ENCODE measurements at places on chromosomes 3 and 15. TPM values are rescaled to one million over a fixed set of nuclear protein-coding genes. Genes with fewer than 3 reads are reported as not detected.

DNA sequence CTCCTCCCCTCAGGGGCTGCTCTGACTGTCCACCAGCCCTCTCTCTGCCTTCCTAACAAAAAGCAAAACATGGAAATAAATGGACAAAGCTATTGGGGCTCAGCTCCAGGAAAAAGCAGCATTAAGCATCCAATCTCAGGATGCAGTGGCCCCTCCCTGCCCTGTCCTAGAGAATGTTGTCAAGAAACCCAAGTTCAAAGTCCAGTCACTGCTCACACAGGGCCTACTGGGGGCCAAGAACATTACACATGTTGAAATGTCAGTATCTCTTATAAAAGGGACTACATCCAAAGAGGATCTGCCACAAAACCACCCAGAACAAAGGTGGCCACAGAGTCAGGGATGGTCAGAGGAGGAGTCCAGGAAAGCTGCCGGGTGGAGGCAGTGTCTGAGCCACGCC lies 7.6 kb upstream of the GRIP2 start:
- no peak for DNase-seq

Gene CHAC1
- total RNA-seq, result 11.6 TPM

GRCh38 chr3:63818282-63819150 lies 583 bp upstream of the C3orf49 start:
- peak; percentile 55 for DNase-seq

- DNase-seq, result no peak
These were observed 643.8 kb downstream of the SQOR start for GRCh38 chr15:46278486-46279090.

Gene ZDHHC23
- 0.74 TPM for total RNA-seq

Gene SOX2
- 62.0 TPM for total RNA-seq

DNA sequence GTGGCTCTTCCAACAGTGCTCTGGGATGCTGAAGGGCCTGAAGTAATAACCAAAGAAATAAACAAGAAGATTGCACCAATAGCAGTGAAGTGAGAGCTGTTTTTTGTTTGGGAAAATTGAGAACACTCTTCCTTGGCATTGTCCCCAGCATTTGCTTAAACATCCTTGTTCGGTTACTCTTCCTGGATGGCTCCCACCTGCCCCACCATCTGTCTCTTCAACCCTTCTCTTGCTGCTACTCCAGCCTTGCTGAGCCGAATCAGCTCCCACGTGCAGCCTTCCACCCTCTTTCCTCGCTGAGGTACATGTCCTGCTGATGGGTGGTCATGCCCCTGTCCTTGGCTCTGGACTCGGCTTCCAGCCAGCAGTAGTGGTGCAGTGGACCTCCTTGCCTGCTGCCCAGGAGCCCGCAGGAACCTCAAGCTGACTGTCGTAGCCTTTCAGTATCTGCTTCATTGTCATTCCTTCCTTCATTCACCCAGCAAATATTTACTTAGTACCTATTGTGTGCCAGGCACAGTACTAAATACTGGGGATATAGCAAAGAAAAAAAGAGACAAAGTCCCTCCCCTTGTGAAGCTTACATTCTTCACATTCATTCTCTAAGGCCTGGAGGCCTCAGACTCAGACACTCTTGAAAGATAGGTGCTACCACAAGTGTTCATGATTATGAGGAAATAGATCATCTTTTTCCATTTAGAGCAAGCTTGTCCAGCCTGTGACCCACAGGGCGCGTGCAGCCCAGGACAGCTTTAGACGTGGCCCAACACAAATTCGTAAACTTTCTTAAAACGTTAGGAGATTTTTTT lies 17.1 kb upstream of the VILL start:
- DNase-seq, result no peak

Gene ADGRG7
- 2.7 TPM for total RNA-seq

DNA sequence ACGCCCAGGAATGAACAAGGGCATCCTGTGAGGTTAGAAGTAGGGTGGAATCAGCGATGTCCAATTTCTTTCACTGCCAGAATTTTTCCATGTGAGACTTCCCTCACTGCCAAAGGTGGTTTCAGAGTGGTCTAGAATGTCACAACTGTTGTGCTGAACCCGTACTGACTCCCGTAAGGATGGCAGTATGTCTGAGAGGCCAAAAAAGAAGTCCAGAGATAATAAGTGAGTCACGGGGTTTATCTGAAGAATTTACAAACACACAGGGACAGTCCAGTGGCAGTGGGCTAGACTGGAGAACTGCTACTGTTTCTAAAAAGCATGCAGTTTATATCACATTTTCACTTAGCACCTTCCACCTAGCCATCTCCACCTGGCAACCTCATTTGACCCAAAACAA lies 160.6 kb upstream of the ATP10A start:
- DNase-seq, result no peak

Gene CEMIP
- total RNA-seq, result not detected

Gene CCDC54
- not detected for total RNA-seq

Gene CLSTN2
- 50.7 TPM for total RNA-seq

Gene OR5H1
- total RNA-seq, result not detected

Gene ALDH1A3
- 0.19 TPM for total RNA-seq

Gene CAV3
- total RNA-seq, result not detected

DNA sequence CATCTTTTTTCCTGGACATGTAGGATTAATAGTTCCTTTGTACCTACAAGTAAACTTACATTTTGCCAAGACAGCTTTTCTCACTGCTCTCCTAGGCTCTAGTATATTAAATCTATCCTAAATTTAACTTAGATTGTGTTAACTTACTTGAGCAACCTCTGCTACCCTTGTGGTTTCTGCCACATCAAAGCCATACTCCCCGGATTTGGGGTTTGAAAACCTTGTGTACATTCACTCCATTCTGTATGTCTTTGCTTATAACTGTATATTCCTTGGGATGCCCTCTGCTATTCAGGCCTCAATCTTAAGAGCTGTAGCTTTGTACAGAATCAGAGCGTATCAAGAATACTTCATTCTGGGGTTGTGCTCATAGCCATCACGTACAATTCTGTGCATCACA lies 60.4 kb downstream of the ARIH1 start:
- no peak for DNase-seq

GRCh38 chr3:168951884-168952283 lies 711.6 kb downstream of the MECOM start:
- DNase-seq, result no peak

- no peak for DNase-seq
These were observed 356.6 kb downstream of the GABRG3 start for GRCh38 chr15:27327467-27328025.

Gene ARHGAP11A
- 167 TPM for total RNA-seq

- DNase-seq, result peak; percentile 35
These were observed 205.9 kb downstream of the CD47 start for GRCh38 chr3:107884719-107885460.

Gene P2RY1
- 14.0 TPM for total RNA-seq

- no peak for DNase-seq
These were observed 136.3 kb downstream of the EEFSEC start for GRCh38 chr3:128289534-128289933.

DNA sequence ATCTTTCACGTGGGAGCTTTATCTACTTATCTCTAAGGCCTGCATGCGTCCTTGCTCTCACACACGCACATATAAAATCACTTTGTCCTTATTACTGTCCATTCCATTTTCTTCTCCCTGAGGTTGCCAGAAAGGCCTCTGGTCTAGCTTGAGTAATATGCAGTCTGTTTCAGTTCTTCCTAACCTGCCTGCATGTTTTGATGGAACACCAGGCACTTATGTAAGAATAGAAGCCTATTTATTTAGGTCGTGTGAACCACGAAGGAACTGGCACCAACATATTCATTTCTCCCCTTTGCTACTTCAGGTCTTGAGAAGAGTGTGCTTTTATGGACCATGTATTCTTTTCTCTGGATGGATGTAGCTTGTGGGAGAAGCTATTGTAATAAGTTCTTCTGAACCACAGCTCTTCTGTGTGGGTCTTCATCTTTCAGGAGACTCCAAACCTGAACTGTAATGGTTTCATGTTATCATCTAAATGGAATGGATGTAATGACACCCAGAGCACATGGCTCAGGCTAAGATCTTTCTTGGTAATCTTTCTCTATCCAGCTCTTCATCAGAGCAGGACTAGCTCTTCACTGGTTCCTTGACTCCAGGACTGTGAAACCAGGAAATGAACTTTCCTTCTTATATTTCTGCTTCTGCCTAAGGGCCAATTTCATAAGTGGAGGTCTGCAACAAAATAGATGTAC lies 53.8 kb downstream of the UBE2E2 start:
- no peak for DNase-seq

DNA sequence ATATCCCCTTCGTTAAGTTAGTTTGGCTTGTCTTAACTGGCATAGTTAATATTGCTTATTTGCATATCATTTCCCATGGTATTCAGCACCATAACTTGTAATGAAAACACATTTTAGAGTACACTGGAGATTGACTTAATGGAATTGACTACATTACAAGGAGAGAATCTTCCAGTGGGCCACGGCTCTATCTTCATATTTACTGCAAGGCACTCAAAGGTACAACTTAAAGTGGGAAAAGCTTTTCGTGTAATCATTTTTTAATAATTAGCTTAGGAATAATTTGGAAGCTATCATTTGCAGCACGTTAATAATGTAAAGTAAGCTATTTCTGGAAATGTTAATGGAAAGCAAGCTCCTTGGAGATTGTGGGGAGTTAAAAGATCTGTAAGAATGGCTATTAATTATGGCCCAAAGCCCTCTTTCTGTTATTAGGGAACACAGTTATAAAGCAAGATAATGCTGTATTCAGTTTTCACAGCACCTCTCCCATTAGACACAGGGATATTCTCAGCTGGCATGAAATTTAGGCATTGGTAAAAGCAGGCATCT lies 551.5 kb upstream of the RGMA start:
- DNase-seq, result no peak

GRCh38 chr15:67550522-67550921 lies 8.0 kb downstream of the MAP2K5 start:
- DNase-seq, result peak; percentile 33

Gene CMSS1
- 103 TPM for total RNA-seq

Gene ISL2
- total RNA-seq, result 3.8 TPM

GRCh38 chr3:23240171-23240785 lies 37.2 kb downstream of the UBE2E2 start:
- DNase-seq, result no peak

DNA sequence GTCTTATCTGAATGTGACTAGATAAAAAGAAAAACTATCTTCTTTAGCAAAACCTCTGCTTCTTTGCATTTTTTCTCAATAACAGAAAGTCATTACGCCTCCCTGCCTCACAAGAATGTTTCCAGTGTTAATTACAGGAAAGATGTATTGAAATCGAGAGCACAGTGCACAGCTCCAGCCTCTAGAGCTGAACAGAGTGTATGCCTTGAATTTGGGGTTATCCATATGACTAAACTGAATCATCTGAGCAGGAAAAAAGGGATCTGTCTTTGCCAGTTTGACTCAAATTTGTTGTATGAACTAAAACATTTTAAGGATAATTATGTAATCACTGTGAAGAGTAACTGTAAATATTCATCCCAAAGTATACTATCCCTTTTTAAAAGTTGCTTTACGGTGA lies 149.1 kb upstream of the CGNL1 start:
- DNase-seq, result peak; percentile 49

GRCh38 chr15:99057697-99058420 lies 47.0 kb upstream of the SYNM start:
- DNase-seq, result no peak

GRCh38 chr15:37789397-37789786 lies 145.0 kb upstream of the TMCO5A start:
- no peak for DNase-seq

Gene FAM227B
- total RNA-seq, result 4.2 TPM

DNA sequence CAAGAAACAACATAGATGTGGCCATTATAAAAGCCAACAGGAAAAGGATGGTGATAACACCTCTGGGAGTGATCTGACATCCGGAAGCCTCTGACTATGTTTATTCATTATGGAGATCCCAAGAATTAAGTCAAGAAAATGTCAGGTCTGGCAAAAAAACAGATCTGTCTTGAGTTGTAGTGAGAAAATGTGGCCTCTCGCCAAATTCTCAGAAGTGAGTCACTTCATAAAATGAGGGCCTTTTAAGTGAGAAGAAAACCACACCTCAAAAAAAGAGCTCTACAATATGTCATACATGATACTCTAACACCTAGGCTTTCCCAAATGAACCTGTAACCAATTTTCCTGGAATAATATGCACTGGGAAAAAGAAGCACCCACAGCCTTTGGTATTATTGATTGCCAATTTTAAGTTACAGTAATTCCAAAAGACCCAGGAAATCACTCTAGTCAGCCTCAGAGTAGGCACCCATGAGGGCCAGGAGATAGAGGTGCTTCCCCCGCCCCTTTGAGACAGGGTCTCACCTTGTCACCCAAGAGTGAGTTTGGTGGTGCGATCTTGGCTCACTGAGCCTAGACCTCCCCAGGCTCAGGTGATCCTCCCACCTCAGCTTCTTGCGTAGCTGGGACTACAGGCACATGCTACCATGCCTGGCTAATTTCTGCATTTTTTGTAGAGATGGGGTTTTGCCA lies 38.0 kb downstream of the CCR3 start:
- DNase-seq, result no peak

Measured in A673 (cell line).